ENCODE measurements at places on chromosomes 2 and 18.
A peak's percentile ranks its signal among the peaks of the same experiment; 100 is the strongest.

GRCh38 chr18:48230467-48231113 is 178.6 kb downstream of the ZBTB7C start:
- DNase-seq, result peak; percentile 75

DNA sequence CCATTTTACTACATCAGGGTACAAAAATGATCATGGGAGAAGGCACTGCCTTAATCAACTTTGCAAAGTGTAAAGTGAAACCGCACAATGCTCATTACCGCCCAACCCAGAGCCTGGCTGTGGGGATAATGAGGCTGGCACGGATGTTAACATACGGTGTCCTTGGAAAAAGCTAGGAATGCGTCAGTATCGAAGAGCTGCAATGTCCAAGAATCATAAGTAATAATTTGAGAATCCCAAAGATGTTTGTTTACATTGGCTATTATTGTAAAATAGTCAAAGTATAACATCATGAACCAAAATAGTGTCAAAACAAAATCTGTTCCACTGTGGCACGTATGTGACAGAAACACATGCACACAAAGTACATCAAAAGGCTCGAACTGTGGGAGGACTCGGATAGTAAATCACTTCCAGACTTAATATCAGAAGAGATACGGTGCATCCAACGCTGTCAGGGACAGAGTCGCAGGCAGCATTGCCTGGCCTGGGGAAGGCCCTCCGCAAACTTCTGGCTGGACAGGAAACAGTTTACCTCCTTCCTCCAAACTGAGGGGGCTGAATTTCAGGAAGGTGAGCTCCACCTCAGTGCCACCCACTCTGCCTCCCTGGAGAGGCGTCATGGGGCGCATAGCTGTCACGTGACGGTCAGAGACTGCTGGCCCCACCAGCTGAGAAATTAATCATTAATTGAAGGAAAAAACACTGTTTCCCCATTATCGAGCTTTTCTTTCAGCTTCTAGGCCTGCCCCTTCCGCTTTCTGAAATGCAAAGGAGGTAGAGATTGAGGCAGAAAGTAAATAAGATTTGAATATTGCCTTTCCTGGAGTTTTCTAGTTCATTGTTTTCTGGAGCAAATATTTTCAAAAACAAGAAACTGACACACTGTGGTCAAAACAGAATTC is 1.8 kb upstream of the ID2 start:
- DNase-seq, result no peak

DNA sequence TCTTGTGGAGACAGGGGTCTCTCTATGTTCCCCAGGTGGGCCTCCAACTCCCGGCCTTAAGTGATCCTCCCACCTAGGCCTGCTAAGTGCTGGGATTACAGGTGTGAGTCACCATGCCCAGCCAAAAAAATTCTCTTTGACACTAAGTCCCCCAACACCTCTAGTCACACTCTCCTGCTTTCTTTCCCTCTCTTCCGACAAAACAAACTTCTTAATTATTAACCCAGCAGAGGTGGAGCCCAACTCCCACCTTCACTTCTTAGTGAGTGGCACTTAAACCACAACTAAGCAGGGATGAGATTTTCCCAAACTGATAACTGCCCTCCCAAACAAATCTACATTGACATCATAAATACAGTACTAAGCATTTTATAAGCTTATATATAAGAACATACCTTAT is 60.5 kb upstream of the PMAIP1 start:
- DNase-seq, result no peak

GRCh38 chr2:159961037-159961436 is 101.4 kb downstream of the PLA2R1 start:
- no peak for DNase-seq

DNA sequence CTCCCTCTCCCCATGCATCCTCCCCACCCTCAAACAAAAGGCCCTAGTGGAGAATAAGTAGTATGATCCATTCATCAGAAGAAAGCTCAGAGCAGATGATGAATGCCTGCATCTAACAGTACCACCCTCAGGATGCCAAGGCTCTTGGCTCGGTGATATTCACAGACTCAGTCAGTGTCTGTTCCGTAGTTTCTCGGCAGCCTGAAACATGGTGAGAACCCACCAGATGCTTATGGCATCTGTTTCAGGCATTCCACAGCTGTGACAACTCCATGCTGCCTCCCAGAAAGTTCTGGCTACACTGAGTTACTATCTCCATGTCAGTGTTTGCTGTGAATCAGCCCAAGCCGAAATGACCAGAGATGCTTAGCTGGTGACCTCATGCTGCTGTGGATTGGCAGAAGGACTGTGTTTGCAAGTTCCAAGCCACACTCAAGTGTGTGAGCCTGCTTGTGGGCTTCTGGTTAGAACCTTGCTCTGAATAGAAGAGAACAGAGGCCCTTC is 83.9 kb downstream of the WDSUB1 start:
- DNase-seq, result no peak

DNA sequence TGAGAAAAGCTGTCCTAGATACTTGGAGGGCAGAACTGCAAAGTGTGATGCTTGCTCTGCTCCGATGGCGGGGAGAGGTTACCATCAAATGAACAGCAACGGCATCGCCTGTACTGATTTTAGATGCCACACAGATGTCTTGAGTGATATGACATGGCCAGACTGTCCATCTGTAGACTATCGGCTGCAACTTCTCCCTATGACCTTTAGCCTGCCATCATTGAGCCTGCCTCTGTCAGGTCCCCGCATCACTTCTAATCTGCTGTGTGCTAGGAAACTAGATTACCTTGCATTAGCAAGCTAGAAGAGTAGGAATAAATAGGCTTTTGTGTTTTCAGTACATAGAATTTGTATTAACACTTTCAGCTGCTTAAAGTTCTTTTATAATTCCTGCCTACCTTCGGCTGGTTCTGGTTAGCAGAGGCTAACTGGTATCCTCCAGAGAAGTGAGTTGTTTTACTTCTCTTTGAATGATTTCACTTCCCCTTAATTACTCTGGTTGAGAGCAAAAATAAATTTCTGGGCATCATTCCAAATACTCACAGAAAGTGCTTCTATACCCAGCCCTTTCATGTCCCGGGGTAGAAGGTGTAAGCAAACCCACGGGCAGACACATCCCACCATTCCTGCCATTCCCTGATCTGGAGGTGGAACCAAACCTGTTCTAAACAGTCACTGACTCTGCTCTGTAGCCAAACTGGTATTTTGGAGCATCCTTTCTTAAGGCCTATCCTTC is 24.0 kb downstream of the GAREM2 start:
- DNase-seq, result no peak

GRCh38 chr2:45768208-45768607 is 116.7 kb downstream of the PRKCE start:
- DNase-seq, result no peak

GRCh38 chr2:200348897-200349563 is 42.5 kb downstream of the SPATS2L start:
- no peak for DNase-seq

DNA sequence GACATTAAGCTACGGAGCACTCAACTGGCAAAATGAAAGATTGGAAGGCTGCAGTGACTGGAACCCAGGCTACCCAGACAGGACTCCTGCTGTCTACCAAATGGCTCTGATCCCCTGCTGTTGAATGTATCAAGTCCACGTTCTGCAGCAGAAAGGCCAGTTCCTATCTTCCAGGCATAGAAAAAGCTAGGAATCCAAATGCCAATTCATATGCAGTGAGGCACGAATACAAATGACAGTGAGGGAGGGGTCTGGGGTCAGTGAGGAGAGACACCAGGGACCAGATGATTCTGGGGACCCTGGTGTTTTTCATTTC is 5.3 kb downstream of the NRP2 start:
- no peak for DNase-seq

DNA sequence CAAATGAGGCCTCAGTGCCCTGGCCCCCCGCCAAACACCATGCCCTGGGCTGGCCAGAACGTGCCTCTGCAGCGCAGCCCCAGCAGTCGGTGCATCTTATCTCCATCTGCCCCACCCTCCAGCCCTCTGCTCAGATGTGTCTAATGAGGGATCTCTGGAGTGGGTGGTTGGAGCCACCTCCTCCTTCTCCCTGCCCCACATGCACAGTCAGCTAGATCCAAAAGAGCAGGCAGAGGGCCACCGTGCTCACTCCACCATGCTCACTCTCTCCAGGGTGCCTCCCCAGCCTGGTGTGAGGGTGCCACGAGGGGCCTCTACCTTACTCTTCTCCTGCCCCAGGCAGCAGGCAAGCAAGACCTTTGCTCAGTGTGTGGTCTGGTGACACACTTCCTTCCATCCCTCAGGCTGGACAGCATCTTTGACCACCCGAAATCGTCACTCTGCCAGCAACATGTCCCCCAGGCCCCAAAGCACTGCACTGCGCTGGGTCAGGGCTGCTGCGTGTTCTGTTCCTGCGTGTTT is 266.1 kb upstream of the HDAC4 start:
- DNase-seq, result no peak

DNA sequence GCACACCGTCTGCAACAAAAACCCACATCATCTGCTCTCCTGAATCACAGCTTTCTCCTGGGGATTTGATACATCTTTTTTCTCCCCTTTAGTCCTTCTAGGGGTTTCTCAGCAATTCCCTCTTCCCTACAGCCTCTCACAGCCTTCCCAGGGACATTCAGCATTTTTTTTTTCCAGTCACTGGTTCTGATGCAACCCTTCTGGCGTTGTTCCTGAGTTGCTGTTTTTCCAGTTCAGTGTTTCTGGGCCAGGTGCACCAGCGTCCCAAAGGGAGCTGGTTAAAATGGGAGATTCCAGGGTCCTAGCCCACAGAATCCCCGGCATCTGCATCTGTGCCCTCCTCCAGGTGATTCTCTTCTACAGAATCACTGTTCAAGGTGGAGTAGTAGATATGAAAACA is 36.1 kb downstream of the ADCY3 start:
- DNase-seq, result no peak

- DNase-seq, result no peak
Observed at GRCh38 chr2:144496092-144496976, 23.6 kb downstream of the ZEB2 start.

DNA sequence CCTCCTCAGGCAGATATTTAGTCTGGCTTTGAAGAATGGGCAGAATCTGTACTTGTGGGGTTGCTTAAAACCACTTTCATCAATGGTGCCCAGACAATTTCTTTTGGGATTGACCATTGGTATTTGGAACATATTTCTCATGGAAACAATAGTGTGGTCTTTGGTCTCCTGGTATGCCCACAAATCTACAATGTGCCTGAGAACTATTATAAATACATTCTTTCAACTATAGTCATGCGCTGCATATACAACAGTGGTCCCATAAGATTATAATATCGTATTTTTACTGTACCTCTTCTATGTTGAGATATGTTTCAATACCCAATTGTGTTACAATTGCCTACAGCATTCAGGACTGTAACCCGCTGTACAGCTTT is 34.8 kb upstream of the PPP4R1 start:
- DNase-seq, result no peak

DNA sequence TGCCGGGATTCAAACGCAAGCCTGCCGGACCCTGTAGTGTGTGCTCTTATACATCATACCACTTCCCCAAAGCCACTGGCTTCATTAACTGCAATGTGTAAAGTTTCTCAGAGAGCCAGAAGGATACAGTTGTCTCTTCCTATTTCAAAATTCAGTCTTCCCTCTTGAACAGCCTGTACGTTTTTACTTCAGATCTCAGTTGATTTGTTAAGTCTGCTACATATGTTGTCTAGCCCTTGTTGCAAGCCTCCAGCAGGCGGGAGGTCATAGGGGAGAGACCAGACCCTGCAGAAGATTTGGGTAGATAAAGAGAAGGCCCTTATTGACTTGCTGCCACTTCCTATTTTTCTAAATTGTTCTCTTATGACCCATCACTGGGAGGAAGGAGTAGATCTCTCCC is 56.2 kb downstream of the ARHGEF33 start:
- DNase-seq, result no peak

DNA sequence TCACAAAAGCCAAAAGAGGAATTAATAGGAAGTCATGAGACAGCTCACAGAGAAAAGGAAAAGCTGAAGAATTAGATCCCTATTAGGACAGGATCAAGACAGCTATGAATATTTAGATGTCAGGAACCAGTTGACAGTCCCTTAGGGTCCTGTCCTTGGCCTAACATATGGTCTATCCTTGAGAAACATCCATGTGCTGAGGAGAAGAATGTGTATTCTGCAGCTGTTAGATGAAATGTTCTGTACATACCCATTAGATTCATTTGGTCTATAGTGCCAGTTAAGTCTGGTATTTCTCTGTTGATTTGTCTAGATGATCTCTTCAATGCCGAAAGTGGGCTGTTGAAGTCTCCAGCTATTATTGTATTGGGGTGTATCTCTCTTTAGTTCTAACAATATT is 37.6 kb upstream of the SLC40A1 start:
- DNase-seq, result no peak

GRCh38 chr2:69046221-69046662 is 33.3 kb downstream of the ANTXR1 start:
- DNase-seq, result peak; percentile 34

DNA sequence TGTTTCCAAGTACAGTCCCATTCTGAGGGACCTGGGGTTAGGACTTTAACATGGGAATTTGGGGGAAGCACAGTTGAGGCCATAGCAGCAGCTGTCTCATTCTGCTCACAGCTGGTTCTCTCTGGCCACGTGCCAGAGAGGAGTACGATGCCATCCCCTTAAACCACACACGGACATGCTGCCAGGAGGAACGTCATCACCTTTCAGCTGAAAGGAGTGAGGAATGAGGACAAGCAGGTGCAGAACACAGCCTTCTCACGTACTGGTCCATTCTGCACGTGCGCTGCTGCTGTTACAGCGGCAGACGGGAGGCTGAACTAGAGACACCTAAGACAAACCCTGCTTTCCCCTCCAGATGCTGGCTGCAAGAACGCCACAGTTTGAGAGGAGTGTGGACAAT is 33.5 kb downstream of the ODC1 start:
- no peak for DNase-seq

DNA sequence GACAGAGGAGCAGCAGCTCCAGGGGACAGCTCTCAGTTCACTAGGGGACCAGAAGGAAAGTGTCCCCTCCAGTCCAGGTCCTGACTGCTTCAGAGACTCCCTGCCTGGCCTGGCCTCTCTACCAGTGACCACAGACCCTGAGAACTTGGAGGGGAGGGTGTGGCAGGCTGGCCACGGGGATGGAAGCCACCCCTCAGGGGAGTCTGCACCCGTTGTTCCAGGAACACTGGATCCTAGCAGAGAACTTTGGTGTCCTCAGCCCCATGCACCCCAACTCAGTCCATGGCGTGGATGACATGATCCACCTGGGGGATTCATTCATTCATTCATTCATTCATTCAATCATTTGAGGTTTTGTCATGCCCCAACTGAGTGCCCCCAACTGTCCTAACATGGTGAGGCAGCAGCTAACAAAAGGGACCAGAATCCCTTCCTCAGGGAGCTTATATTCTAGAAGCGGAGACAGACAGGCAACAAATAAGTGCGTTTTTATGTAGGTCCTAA is 31.9 kb downstream of the MYO7B start:
- no peak for DNase-seq
